ENCODE measurements at places on chromosomes 1 and 21. TPM values are rescaled to one million over a fixed set of nuclear protein-coding genes. Genes with fewer than 3 reads are reported as not detected.

LCE1A gene
- not detected for total RNA-seq

RHD gene
- total RNA-seq, result not detected

PDXK gene
- total RNA-seq, result 202 TPM

PADI1 gene
- total RNA-seq, result 4.5 TPM

OR2M3 gene
- not detected for total RNA-seq

PKLR gene
- not detected for total RNA-seq

CELF3 gene
- total RNA-seq, result not detected

ADORA1 gene
- 1.5 TPM for total RNA-seq

ANGPTL3 gene
- not detected for total RNA-seq

ATP1A4 gene
- not detected for total RNA-seq

NFASC gene
- not detected for total RNA-seq

KRTAP20-1 gene
- total RNA-seq, result not detected

FCRL2 gene
- 0.47 TPM for total RNA-seq

CASP9 gene
- total RNA-seq, result 8.8 TPM

BSND gene
- not detected for total RNA-seq

ARHGAP29 gene
- 62.6 TPM for total RNA-seq

ADAM30 gene
- not detected for total RNA-seq

APCS gene
- not detected for total RNA-seq

SDC3 gene
- 15.0 TPM for total RNA-seq

GPR61 gene
- not detected for total RNA-seq

GSTM4 gene
- 12.6 TPM for total RNA-seq

S100A3 gene
- not detected for total RNA-seq

SYDE2 gene
- 8.3 TPM for total RNA-seq
